Lower lobe of right lung (tissue), 2 donors: ENCODE measurements at places on chromosomes 2 and 18. TPM values are rescaled to one million over a fixed set of nuclear protein-coding genes. Genes with fewer than 3 reads are reported as not detected.

The SERPINB10 gene
- not detected for total RNA-seq

The FOXD4L1 gene
- total RNA-seq = 0.62 TPM

GRCh38 chr18:32760391-32760790, 12.4 kb downstream of the KLHL14 start:
- H3K4me3 ChIP-seq = no peak overlapping the region
- H3K4me1 ChIP-seq = no peaks in the 10 kb centered on the region
- H3K27me3 ChIP-seq = no peaks in the 10 kb centered on the region
- DNase-seq = no peak
- H3K27ac ChIP-seq = no peak overlapping the region

- H3K27ac ChIP-seq = no peak overlapping the region
- no peaks in the 10 kb centered on the region for H3K27me3 ChIP-seq
- no peak for DNase-seq
- H3K4me3 ChIP-seq = no peak overlapping the region
These were observed 228.8 kb downstream of the ETAA1 start for GRCh38 chr2:67625690-67626475.

GRCh38 chr2:160882906-160883305, 277.3 kb upstream of the TANK start:
- no peak overlapping the region for H3K27ac ChIP-seq
- H3K4me1 ChIP-seq = no peaks in the 10 kb centered on the region
- H3K4me3 ChIP-seq = no peak overlapping the region
- H3K36me3 ChIP-seq = no peaks in the 10 kb centered on the region
- DNase-seq = no peak
